NCI-H2029 (cell line): ENCODE measurements at places on chromosomes 7 and 10.

GRCh38 chr10:91105269-91105668 is 115.2 kb upstream of the PCGF5 start:
- DNase-seq = no peak

- DNase-seq = no peak
Observed at GRCh38 chr10:132943058-132943790, 854 bp upstream of the CFAP46 start.

DNA sequence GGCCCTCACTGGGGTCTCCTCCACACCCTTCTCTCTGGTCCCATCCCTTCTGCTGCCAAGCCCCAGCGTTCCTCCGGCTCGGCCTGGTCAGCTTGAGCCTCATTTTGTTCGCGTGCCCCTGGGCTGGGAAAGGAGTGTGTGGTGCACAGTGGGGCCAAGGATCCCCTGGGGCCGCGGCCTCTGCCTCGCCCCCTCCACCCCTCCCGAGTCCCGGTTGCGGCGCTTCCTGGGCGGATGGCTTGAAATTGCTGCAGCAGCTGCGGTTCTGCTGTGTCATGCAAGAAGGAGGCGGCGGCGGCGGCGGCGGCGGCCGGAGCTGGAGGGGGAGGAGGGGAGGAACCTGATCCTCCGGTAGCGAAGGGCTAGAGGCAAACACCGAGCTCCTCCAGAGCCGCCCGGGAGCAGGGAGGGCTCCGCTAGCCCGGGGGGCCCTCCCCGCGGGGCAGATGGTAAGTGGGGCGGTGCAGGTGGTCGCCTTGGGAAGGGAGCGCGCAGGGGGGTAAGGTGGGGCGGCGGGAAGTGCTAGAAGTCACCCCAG is 217.8 kb upstream of the MKLN1 start:
- DNase-seq = peak; percentile 87

DNA sequence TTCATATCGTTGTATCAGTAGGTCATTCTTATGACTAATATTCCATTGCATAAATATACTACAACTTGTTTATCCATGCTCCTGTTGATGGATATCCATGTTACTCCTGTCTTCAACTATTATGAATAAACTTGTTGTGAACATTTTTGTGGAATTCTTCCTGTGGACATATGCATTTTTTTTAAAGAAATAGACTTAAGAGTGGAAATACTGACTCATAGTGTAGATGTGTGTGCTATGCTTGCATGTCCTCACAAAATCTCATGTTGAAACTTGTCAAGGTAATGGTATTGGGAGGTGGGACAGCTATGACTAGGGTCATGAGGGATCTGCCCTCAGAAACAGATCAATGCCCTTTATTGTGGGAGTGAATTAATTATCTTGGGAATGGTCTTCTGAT is 240.5 kb upstream of the PRSS58 start:
- no peak for DNase-seq

- no peak for DNase-seq
Observed at GRCh38 chr7:33965183-33965744, 59.9 kb downstream of the BMPER start.

DNA sequence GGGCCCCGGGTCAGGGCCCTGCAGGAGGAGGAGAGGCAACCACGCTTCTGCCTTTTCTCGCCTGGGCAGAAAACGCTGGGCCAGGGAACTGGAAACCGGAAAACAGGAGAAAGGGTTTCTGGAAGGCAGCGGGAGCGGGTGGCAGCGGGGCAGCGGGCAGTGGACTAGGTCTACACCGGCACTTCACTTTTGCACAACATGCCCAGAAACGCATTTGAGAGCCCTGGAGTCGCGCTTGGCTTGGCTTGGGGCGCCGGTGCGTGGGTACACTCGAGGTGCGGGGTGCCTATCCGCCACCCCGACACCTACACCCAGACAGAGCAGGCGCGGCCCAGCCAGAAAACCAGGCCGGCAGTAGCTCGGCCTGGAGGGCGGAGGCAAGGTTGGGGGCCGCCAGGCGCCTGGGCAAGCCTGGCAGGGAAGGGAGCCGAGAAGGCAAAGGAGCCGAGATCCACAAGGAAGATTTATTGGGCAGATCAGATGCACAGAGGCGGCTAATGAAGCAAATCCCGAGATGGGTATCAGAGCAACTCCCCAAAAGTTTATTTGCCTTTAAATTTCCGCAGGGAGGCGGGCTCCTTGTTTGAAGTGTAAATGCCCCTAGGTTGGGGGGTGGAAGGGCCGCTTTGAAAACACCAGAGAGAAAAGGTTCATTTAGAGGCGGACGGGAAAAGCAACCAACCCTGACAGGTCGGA is 3.2 kb upstream of the PAX2 start:
- no peak for DNase-seq
